ENCODE measurements at places on chromosomes 12 and 14.
A peak's percentile ranks its signal among the peaks of the same experiment; 100 is the strongest.

DNA sequence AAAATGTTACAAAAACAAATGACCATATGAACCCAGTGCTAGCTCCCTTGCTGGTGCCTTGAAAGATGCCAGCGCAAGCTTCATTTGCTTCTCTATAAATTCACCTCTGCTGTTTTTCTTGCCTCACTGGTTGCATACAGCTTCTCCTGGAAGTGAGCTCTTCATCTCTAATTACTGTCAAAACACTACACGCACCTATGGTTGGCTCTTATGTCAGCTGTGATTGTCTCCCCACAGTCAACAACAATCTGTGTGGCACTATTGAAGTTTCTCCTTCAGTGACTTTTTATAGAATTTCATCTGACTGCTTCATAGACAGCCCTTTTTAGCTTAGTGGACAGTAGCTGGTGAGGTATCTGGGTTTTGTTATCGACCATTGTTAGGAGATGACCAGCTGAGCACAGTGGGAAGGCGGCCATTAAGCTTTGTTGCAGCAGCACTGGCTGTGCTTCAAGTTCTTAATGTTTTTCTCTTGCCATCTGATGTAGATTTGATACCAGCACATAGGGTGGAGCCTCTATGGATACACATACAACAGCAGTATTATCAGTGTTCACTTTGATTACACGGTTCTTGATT lies 131.8 kb downstream of the KITLG start:
- DNase-seq, result no peak

DNA sequence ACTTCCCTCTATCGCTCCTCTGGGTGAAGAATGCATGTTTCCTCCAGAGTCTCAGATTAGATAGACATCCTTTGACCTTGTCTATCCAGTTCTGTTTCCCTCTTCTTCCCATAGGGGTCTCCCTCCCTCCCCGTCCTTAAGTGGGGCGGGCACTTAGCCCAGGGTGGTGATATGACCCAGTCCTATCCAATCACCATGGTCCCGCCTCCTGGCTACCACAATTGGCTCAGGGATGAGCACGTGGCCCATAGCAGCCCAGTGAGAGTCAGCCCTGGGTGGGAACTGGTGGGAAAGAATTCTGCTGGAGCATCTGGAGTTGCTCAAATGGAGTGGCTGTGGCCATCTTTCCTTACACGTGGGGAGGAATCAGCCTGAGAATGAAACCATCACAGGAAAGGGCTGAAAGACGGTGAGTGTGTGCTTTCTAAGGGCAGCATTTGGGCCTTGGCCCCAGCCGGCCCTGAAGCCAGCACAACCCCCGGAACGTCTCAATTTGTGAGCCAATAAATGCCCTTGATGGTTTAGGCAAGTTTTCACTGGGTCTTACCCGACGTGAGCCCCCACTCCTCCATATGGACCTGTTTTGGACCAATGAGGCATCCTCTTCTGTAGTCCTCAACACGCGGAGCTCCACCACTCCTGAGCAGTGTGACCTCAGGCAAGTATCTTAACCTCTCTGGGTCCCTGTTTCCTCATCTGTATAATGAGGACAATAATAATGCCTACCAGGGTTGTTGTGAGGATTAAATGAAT lies 14.4 kb upstream of the MLXIP start:
- peak; percentile 74 for DNase-seq

DNA sequence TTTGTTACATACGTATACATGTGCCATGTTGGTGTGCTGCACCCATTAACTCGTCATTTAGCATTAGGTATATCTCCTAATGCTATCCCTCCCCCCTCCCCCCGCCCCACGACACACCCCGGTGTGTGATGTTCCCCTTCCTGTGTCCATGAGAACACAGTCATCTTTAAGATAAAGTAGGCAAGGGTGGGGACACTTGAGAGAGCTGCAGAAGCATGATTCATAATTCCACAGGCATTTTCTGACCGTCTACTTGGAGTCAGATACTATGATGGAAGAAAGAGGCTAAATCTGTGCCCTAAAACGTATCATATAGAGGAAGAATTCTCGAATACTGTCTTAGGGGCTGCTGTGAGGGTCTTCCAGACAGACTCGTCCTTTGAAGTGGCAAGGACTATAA lies 145.9 kb upstream of the VASH1 start:
- DNase-seq, result no peak

GRCh38 chr12:105600911-105601545 lies 270.5 kb downstream of the C12orf75 start:
- DNase-seq, result no peak

GRCh38 chr12:40643976-40644375 lies 48.3 kb upstream of the CNTN1 start:
- no peak for DNase-seq

DNA sequence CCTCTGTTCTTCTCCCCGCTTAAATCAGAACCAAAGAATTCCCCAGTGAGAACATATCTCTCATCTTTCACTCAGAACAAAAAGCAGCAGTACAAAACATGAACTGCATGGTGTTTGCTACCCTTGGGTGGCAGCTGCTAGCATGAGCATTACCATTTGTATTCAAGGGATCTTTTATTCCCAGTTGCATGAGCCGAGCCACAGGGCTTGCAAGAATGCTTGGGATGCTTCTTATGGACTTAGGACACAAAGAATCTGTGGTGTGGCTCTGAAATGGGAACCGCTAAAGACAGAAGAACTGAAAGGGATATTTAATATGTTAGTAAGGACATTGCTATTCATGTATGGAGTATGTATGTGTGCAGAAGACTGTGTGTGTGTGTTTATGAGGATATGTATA lies 190.6 kb downstream of the TMX1 start:
- peak; percentile 12 for DNase-seq

GRCh38 chr14:29035134-29035533 lies 268.5 kb downstream of the FOXG1 start:
- no peak for DNase-seq

DNA sequence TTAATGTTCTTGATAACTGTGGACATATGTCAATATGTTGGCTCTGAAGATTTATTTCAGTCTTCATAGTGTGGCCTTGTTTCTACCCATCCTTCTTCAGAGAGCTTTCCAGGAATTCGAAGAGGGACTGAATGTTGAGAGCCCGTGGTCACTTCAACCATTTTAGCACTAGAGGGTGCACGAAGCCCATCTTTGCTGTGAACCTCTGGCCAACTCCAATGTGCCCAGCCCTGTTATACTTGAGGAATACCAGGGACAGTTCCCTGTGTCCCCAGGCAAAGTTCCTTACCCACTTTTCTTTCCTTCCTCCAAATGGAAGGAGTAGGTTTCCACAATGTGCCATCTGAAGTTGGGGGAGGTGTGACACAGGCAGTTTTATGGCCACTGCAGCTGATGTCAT lies 603.5 kb downstream of the RPL10L start:
- no peak for DNase-seq

DNA sequence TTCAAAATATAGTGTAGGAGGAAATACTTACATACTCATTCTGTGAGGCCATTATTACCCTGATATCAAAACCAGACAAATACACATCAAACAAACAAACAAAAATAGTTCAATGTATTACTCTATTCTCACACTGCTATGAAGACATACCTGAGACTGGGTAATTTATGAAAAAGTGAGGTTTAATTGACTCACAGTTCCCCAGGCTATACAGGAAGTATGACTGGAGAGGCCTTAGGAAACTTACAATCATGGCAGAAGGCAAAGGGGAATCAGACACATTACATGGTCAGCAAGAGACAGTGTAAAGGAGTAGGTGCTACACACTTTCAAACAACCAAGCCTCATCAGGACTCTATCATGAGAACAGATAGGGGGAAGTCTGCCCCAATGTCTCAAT lies 1023.2 kb downstream of the TMTC2 start:
- no peak for DNase-seq

- no peak for DNase-seq
Measured at GRCh38 chr14:103221781-103222358, 98.6 kb downstream of the TNFAIP2 start.

DNA sequence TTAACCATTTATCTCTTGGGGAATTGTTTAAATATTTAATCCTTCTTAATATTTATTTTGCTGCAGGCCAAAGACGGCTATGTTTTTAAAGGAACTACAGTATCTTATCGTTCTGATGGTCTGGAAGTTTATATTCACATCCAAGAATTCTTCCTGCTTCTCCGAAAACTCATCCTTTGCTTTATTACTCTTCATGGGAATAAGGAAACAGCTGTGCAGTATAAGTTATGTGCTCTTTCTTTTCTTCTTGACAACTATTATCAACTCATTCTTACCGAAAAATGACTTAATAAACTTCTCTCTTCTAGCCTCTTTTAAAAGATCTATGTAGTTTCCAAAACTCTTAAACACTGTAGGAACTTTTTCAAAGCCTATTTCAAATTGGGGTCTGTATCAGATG lies 335.6 kb upstream of the NOVA1 start:
- DNase-seq, result no peak

- DNase-seq, result no peak
Measured at GRCh38 chr12:13000616-13000924, 505 bp upstream of the HEBP1 start.
